ENCODE measurements at places on chromosomes 11 and 22.

DNA sequence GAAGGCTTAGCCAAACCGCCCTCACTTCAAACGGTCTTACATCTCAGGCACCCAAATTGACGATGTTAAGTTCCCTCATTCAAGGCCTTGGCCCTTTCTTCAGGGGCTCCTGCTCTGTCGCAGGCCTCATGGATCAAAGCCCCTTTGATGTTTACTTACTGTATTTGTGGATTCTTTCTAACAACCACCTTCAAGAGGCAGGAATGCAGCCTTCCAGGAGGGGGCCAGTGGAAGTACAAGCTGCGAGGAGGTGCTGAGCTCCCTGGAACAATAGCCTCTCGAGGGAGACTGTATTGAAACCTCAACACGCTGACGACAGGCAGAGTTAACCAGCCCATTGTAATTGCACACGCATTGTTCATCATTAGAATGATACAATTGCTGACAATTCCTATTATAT lies 209.1 kb downstream of the ST3GAL4 start:
- DNase-seq: no peak

GRCh38 chr11:61853698-61854169 lies 25.6 kb downstream of the FADS2 start:
- no peak for DNase-seq

DNA sequence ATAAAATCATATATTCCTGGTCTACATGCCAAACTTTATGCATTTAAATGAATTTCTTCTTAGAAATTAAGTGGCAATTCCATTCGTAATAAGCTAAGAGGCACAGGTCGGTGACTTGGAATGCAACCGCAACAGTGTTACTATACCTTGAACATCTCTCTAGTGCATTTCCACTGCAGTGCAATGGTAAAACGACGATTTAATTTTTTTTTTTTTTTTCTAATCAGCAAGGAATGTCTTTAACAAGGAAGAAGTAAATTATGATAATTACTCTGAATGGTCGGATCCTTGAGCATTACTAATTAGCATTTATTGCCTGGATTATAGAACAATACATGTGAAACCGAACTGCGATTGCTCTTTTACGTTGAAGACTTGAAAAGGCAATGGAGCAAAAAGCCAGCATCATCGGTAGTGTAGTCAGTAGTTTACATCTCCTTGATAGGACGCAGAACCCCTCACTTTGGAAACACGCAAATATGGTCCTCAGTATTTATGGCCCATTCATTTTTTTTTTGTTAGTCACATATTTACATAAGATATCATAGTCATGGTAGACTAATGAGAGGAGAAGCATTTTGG lies 20.2 kb downstream of the BLID start:
- no peak for DNase-seq

GRCh38 chr11:79668575-79668974 lies 227.7 kb upstream of the TENM4 start:
- no peak for DNase-seq

- DNase-seq: no peak
Measured at GRCh38 chr22:25774575-25775026, 32.6 kb downstream of the MYO18B start.

- no peak for DNase-seq
Measured at GRCh38 chr22:27270818-27271510, 530.6 kb downstream of the MN1 start.

DNA sequence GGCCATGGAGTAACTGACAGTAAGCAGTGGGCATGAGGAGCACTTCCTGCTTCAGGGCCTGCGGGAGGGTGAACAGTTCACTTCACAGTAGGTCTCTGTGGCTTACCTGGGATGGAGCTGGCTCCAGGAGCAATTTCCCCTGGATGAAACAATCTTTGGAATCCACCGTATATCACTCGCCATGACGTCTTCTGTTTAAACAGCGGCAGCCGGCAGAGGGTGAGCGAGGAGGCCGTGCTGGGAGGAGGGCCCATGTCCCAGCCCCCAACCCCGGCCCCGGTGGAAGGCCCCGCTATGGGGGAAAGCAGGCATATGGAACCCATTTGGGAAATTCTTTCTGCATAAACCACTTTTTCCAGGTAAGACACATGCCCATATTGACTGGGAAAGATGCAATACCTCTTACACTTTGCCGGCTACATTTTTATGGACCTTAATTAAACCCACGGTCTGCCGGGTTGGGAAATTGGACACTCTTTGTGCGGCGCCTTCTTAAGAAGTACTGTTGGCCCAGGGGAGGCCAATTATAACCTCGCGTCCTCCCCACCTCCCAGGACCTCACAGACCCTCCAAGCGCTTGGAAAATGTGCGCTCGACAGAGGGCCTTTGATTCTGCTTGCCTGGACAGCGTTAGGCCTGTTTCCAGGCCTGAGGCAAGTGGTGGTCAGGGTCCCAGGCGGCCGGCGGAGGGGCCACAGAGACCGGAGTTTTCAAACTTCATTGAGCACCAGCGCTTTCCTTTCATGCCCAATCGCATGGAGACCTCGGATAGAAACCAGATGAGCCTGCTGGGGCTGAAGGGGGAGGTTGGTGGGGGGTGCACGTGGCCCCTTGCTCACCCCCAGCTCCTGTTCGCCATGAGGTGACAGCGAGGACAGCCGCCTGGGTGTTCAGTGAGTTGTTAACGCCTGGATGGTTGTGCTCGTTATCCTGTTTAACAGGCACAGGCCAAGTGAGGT lies 40.4 kb downstream of the SMIM38 start:
- no peak for DNase-seq

DNA sequence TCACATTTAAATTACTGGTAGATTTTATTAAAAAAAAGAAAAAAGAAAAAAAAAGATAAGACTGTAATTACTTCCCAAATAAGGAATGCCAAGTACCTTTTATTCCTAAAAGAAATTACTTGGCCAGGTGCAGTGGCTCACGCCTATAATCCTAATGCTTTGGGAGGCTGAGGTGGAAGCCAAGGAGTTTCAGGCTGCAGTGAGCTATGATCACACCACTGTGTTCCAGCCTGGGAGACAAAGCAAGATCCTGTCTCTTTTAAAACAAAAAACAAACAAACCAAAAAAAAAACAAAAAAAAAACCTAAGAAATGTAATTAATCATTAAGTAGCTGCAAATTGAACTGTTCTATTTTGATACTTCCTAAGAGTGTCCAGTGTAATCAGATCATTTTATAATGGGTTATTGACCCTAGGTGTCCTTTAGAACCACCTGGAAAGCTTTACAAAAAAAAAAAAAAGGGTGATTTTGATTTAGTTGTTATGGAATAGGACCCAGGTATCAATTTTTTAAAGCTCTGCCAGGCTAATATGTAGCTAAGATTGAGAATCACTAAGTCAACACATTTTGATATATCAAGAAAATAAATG lies 10.8 kb downstream of the LIN7C start:
- no peak for DNase-seq

DNA sequence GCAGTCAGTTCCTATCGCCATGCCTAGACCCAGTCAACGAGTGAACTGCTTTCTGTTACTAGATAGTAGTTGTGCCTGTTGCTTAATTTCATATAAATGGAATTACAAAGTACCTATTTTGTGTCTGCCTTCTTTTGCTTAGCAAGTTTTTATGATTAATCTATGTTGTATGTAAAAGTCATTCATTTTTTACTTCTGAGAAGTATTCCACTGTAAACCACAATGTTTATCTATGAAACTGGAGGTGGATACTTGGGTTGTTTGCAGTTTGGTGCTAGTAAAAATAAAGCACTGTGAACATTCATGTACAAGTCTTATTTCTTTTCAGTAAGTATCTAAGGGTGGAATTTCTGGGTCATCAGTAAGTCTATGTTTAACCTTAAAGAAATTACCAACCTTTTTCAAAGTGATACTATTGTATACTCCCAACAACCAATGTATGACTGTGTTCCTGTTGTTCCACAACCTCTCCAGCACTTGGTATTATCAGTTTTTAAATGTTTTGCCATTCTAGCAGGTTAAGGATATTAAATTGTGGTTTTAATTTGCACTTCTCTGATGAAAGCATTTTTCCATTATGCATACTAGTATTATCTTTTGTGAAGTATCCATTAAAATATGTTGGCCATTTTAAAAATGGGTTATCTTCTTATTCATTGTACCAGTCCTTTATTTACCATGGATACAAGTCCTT lies 68.2 kb downstream of the DNAJC24 start:
- no peak for DNase-seq

DNA sequence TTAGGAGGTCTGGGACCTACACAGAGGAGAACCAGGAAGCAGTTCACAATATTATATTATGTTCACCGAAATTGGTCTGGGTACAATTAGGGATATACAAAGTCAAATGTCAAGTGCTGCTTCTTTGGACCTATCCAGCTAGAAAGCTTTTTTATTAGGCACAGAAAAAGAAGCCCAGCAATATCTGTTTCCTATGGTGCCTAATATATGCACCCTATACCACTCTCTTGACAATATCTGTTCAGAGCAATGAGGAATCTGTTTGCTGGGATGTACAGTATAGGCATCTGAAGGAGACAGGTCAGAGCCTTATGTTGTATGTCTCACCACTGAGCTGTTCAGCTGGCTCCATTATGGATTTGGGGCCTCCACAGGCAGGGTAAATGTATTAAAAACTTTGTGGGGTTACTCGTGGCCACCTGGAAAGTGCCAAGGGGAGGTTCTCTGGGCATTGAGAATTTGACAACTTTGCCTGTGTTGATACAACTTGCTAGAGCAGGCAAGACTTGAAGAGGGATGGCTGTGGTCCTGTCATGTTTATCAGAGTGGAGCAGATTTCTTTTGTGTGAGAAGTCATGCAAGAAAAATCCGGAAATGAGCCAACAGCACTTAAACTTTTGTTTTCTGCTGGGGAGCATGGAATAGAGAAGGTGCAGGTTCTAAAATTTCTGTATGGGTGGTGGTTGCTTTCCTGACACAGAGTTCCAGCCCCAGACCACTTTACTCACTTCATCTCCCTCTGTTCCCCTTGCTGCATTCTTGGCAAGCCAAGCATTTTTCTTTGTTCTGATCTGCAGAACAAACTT lies 10.1 kb downstream of the STIM1 start:
- no peak for DNase-seq

- DNase-seq: no peak
Measured at GRCh38 chr11:120273432-120273831, 33.5 kb downstream of the POU2F3 start.

GRCh38 chr11:58844361-58845005 lies at the start of gene GLYATL2:
GLYATL2 (minus strand) TSS chr11:58844704; CDS start chr11:58839612, 5,092 bp downstream.
- DNase-seq: no peak

GRCh38 chr11:108037636-108038035 lies 28.9 kb downstream of the CUL5 start:
- DNase-seq: no peak

DNA sequence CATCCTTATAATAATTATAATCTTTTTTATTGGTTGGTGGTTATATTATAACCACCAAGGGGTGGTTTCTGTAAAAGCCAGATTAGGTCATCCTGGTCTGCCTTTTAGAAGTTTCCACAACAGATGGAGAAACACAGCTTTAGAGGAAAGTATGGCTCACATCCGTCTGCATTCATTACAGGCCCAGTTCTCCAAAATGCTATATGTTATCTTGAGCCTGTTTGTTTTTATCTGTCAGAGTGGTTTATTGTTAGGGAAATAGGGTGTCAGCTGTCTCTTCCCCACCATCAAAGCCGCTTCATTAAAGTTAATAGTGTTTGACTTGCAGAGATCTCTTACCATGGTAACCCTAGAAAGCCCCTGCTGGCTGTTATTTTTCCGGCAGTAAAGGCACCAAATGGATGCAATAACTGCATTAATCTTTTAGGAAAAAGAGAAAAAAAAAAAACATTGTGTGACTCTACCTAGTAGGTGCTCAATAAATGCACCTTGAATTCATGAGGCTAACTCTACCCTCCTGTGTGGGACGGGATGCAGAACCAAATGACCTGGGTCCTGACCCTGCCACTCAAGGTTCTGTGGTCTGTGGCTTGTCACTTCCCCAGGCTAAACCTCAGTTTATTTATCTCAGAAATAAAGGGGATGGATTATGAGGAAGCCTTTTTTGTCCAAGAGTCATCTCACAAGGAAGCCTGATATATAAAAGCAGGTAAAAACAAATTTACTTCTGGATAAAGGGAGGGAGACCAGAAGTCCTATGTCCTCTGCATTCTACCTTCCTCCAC lies 118.3 kb downstream of the WT1 start:
- DNase-seq: peak; percentile 59

DNA sequence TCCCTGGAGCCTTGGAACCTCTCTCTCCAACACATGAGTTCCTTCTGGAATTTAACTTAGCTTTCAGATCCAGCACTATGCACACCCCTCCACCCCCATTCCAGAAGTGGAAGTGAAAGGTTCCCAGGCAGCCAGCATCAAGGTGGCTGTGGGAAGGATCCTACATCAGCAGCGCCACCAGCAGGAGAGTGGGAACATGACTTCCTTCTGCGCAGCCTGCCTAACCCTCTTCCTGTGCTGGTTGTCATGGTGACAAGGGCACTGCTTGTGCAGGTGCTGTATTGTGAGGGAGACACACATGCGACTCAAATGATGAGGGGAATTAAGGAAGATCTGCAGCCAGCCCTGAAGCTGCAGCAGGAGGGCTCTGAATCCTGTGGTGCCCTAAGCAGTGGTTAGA lies 904.5 kb upstream of the API5 start:
- no peak for DNase-seq

GRCh38 chr11:104127828-104128227 lies 36.1 kb downstream of the PDGFD start:
- DNase-seq: no peak

DNA sequence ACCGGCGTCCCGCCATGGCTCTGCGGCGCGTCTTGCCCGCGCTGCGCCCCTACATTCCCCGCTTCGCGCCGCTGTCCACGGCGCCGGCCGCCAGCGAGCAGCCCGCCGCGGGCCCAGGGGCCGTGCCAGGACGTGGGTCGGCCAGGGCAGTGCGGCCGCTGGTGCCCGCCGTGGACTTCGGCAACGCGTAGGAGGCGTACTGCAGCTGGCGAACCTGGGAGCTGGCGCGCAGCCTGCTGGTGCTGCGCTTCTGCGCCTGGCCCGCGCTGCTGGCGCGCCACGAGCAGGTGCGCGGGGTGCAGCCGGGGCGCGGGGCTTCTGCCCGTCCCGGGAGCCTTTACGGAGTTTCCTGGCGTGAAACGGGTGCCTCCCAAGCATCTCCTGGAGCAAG lies 20.1 kb downstream of the DGCR6L start:
- DNase-seq: no peak

DNA sequence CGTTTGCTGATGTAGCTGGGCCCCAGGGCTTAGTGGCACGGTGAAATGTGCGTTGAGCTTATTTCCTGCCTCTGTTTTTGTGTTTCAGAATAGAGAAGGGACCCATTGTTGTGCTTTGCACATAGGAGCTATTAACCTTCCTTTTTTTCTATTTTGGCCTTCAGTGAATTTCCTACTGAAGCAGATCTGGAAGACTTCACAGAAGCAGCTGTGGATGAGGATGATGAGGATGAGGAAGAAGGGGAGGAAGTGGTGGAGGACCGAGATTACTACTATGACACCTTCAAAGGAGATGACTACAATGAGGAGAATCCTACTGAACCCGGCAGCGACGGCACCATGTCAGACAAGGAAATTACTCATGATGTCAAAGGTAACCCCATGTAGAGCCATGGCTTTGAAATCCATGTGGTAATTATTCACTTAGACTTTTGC lies 37.4 kb upstream of the ST14 start:
- DNase-seq: no peak

DNA sequence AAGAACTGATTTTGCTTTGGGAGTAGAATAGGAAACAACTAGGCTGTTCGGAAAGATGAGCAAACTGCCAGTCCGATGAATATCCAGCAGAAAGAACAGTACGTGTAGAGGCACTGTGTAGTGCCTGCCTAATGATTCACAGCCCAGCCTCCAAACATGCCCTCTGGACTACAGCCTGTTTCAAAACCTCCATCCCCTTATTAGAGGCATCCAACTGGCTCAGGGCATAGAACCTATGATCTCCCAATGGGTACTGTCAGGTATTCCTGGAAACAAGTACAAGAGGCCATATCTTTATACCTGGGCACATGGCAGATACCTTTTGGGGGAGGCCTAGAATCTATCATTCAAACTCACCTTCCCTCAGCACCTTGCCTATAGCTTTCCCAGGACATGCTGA lies 4.9 kb downstream of the RRP8 start:
- DNase-seq: no peak

All from DMS 273 treated with DMSO at 0.1 percent for 48 hours (cell line).